T-helper 17 cell (primary cell): ENCODE measurements at places on chromosomes 4 and X. TPM values are rescaled to one million over a fixed set of nuclear protein-coding genes. Genes with fewer than 3 reads are reported as not detected.

The TCEAL6 gene
- total RNA-seq: not detected

The WNK3 gene
- total RNA-seq: 0.21 TPM

The GATA1 gene
- 7.6 TPM for total RNA-seq

The MEPE gene
- total RNA-seq: not detected

The WAS gene
- total RNA-seq: 86.0 TPM

DNA sequence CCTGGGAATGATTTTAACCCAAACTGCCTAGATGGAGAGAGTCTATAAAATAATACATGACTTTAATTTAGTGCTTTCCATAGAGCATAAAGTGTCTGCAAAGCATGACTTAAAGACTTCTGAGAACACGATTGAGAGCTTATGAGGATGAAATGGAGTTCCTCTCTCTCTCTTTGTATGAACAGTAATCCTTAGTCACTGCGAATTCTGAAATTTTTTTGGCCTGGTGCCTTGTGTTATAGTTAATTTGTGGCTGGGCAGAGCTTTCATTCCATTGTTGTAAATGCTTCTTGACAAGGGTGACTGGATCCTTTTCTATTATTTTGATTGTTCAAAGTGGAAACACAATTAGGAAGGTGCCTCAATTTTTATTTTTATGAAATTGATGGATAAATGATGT is 179.5 kb downstream of the CEP135 start:
- no peaks in the 10 kb centered on the region for H3K4me1 ChIP-seq
- no peak for DNase-seq
- peaks cover 34% of the 10 kb centered on the region for H3K27me3 ChIP-seq
- no peak overlapping the region for H3K27ac ChIP-seq
- H3K36me3 ChIP-seq: no peaks in the 10 kb centered on the region

GRCh38 chr4:152723236-152723635 is 43.4 kb upstream of the TMEM154 start:
- H3K4me3 ChIP-seq: no peak overlapping the region
- H3K4me1 ChIP-seq: peaks cover 3% of the 10 kb centered on the region
- H3K27ac ChIP-seq: no peak overlapping the region
- DNase-seq: no peak
- peaks cover 11% of the 10 kb centered on the region for H3K27me3 ChIP-seq

DNA sequence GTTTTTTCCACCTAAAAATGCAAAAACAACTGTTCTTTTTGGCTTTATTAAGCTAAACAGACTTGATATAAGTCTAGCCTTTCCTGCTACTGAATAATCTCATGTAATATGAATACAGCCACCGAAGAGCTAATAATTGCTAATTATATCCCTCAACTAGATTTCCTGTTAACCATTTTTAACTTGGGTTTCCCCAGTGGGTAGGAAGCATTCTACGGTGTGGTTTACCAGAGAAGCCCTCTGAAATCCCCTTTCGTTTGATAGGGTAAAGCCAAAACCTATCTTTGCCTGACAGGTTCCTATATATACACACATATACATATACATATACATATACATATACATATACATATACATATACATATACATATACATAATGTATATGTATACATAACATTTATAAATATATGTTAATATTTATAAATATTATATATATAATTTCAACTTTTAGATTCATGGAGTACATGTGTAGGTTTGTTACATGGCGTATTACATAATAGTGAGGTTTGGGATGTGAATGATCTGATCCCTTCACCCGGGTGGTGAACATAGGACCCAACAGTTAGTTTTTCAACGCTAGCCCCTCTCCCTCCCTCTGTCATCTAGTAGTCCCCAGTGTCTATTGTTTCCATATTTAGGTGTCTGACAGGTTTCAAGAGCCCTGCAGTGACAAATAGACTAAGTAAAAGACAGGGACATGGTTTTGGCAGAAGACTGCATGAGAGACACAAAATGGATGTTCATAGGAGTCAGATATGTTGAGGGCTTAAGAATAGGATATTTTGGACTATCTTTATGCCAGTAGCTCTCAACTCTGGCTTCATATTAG is 62.4 kb downstream of the ATXN3L start:
- H3K4me3 ChIP-seq: no peak overlapping the region
- no peaks in the 10 kb centered on the region for H3K36me3 ChIP-seq
- H3K4me1 ChIP-seq: peaks cover 2% of the 10 kb centered on the region
